ENCODE measurements at places on chromosomes 1 and 21.

GRCh38 chr21:19468991-19469715 is 1065.6 kb upstream of the TMPRSS15 start:
- no peak for DNase-seq

DNA sequence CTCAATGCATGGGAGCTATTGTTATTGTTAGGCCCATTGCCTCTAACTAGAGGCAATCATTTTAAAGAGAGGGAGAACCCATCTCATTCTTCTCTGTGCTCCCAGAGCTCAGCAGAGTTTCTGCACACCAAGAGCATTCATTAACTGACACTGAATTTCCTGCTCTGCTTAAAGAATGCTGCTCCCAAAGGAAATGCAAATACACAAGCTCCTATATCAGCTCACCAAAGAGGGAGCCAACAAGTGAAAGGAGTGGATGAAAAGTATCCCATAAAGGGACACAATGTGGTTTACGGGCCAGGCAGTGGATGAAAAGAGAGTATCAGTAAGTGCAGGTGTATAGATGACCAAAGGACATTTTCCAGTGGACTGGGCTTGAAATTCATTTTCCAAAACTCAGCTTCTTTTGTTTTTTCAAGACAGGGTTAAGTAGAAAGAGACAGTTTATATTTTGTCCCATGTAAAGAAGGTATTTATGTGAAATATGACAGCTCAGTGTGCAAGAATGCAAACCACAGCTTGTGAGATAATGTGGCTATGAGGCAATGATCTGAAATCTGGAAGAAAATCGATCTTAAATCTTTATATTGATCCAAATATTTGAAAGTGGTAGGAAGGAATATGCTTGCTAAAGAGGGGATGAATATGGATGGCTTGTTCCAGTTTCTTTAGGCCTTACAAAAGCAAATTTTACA is 207.7 kb upstream of the CAMK1G start:
- DNase-seq: no peak

GRCh38 chr21:34968414-34969333 is 80.4 kb downstream of the RUNX1 start:
- no peak for DNase-seq

DNA sequence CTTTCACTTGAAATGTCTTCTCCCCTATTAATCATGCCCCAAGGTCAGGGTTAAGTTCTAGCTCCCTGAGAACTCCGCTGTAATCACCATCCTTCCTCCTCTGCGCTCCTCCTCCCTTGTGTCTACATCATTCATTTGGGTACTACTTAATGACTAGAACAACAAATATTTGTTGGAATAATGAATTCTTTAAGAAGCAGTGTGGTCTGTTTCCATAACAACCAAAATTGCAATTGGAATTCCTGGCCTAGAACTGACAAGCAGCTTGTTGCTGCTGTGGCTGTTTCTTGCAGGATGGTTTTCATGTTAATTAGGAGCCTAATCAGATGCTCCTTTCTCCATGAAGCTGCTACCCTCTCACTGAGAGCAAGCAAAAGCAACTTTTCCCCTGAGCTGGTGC is 192.5 kb downstream of the ZZZ3 start:
- DNase-seq: no peak

DNA sequence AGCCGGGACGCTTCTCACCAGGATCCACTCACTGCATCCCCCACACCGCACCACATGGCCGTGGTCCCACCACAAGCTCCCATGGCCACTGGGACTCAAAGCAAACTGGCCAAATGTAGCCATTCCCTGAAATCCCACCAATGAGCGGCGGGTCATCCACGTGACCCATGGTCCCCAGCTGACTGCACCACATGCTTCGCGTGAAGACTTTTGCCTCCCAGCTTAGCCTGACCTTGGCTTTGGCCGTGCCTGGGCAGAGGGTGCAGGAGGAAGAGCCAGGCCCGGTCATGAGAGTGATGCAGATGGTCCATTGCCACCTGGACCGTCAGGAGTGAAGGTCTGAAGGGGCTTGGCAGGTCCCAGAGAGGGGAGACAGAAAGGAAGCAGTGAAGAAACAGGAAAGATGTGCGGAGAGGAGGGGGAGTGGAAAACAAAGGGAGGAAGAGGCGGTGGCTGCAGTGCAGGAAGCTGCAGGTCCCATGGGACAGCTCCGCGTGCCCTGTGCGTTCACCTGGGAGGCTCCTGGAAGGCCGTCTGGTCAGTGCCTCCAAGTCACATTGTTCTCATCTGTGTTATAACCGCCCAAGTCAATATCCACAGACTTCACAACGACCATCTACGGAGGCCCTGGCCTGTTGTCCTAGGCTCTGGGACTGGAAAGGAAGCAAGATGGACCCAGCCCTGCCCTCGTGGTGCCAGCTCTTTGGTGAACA is 167.8 kb upstream of the AJAP1 start:
- no peak for DNase-seq

- no peak for DNase-seq
Observed at GRCh38 chr1:154154534-154155191, at the start of gene NUP210L. NUP210L (minus strand) TSS chr1:154155073.

GRCh38 chr1:189936861-189937260 is 540.8 kb downstream of the BRINP3 start:
- DNase-seq: no peak

DNA sequence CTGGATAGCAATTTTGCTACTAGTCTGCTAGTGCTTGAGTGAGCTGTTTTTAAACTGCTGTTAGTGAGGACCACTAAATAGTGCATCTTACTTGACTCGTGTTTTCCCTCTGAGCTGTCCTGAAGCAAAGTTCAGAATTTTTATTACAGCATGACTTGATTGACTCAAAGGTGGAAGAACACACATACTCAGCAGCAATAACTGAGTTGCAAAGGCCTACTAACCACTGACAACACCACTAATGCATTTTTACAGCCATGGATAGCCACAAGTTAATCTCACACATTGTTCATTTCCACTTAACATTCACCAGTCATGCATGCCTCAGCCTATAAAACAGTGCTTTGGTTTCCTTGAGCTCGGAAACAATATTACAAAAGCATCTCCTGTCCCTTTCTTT is 148.7 kb downstream of the RUNX1 start:
- no peak for DNase-seq

Measured in stimulated activated CD4-positive, alpha-beta T cell treated with anti-CD3 and anti-CD28 coated beads, Interleukin-1b, Interleukin-23, amount 100 ng/mL, for 1 hour (primary cell).